ENCODE measurements at places on chromosomes 4 and X.

DNA sequence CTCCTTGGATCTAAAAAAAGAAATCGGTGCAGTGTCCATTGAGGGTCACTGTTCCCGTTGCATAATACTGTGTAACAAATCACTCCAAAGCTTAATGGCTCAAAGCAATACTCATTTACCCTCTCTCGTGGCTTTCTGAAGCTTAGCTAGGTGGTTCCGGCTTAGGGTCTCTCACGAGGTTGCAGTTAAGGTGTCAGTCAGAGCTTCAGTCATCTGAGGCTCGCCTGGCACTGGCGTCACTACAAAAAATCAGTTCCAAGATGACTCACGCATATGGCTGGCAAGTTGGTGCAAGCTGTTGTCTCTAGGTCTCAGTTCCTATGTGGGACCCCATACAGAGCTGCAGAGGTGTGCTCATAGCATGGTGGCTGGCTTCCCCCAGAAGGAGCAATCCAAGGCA, 91.0 kb downstream of the BEND2 start:
- DNase-seq, result no peak

DNA sequence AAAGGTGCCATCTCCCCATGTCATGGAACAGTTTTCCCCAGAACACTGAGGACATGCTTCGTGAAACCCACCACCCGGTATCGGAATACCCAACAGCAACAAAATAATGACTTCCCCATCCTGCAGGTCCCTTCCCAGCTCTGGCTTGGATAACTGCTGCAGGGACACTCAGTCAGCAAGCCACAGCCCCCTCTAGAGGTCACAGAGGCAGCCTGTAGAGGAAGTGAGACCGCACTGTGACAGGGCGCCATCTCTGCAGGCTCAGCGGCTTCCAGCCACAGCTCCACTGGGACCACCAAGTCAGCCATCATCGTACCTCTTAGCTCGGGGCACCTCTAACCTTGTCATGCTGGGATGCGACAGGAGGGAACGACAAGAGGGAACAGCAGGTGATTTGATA, 315.9 kb downstream of the LDB2 start:
- no peak for DNase-seq

- no peak for DNase-seq
Observed at GRCh38 chrX:100911731-100912130, 17.0 kb downstream of the XKRX start.

- DNase-seq, result no peak
Observed at GRCh38 chr4:87188048-87188447, 32.4 kb downstream of the KLHL8 start.

DNA sequence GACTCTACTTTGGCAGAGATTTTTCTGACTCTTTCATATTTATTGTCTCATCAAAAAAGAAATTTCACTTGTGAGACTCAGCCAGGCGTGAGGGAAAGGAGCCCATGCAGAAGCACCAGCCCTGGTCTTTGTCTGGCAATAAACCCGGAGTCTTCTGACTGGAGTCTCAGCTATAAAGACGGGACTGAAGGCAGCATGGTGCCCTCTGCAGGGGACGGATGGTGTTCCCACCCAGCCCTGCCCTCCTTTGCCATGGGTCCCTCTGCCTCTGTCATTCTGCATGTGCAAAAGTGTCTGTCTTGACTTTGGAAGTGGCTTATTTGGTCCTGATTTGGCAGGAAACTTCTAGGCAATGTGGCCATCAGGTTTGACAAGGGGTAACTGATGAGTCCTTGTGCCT, 14.2 kb downstream of the ZNF185 start:
- no peak for DNase-seq

GRCh38 chrX:40415675-40416074, 165.1 kb upstream of the ATP6AP2 start:
- DNase-seq, result no peak

DNA sequence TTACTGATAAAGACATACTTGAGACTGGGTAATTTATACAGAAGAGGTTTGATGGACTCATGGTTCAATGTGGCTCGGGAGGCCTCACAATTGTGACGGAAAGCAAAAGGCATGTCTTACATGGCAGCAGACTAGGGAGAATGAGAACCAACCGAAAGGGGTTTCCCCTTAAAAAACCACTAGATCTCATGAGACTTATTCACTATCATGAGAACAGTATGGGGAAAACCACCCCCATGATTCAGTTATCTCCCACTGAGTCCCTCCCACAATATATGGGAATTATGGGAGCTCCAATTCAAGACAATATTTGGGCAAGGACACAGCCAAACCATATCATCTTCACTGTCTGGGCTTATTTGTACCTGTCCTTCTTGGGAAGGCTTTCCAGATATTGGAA, 22.8 kb upstream of the MUC7 start:
- DNase-seq, result no peak

DNA sequence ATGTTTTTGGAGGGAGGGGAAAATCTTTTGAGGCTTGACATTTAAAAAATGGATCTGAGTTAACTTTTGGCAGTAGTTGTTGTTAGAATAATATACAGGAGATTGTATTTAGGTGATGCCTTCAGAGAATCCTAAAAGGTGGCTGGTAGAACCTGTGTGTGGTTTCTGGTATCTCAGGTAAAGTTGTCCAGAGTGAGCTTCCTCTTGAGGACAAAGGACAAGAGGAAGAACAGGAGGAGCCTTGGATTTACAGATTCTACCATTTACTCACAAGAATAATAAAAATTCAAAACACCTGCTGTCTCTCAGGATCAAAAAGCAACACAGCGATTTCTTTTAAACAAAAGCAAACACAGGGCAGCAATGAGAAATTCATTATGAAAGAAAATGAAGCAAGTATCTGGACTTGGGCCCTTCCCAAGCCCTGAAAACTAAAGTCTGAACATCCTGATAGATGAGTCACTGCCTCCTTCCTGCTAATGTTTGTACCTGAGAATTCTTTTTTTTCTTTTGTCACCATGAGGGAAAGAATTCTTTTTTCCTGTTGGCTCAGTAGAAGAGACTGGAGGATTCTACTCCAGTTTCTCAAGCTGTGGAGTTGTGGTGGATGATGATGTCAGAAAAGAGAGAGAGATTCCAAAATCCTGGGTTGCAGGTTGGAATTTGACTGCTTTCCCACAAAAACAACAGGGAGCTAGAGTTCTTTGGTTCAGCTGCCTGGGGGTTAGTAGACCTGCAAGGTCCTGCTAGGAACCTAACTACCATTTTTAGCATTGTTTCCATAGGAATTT, 31.5 kb upstream of the RAPGEF2 start:
- DNase-seq, result no peak

DNA sequence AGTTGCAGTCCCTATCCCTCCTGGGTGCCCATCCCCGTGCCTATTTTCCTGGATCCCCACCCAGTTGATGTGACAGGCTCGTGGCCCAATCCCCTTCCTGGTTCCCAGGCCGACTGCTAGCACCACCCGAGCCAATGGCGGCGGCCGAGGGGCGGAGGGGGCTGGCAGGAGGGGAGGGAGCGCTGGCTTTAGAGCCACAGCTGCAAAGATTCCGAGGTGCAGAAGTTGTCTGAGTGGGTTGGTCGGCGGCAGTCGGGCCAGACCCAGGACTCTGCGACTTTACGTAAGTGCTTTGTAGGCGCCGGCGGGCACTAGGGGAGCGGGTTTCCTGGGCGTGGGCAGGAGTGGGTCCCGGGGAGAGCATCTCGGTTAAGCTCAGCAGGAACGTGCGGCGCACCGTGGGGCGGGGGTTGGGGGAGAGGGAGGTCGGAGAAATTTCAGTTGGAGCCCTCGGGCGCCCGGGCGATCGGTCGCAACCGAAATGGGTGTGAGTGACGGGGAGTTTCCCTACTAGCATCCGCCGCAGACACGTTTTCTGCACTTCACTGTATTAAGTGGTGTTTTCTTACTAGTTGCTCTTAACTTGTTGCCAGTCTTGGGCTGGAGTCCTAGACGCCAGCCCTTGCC, at the start of gene PLS3:
PLS3 (plus strand) TSS at position 197 of the 627 bp plus-strand sequence. CDS start 49,077 bp downstream, outside the sequence.
- no peak for DNase-seq

DNA sequence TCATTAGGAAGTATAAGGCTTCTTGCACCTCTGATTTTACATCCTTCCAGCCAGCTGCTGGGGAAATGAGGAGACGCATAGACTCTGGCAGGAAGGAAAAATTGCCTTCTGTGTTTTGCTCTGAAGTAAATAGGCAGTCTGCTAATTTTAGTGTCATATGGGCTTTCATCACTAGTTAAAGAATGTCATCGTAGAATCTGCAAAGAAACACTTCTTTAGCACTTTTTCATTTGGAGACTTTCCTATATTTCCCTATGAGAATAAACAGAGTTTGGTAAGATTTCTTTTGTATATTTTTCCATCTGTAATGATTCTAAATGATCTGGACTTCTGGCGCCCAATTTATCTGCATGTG, 3.3 kb downstream of the ADGRL3 start:
- no peak for DNase-seq

GRCh38 chrX:48999030-48999429, 3.0 kb downstream of the GRIPAP1 start:
- no peak for DNase-seq

DNA sequence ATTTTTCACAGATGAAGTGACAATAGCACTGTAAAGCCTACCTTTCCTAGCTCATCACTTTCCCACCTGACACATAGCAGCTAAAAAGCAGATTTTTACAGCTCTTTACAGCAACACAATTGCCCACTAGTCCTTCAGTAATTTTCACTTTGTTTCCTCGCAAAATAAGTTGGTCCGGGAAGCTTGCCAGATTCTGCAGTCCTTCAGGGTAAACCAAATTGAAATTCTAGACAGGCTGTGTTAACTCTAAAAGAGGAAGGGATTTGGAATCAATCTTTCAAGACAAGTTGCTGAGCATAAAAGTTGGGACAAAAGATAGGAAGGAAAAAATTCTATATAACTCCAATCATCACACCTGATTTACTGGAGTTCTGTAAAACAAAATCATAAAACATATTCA, 8.7 kb downstream of the C1QTNF7 start:
- no peak for DNase-seq

DNA sequence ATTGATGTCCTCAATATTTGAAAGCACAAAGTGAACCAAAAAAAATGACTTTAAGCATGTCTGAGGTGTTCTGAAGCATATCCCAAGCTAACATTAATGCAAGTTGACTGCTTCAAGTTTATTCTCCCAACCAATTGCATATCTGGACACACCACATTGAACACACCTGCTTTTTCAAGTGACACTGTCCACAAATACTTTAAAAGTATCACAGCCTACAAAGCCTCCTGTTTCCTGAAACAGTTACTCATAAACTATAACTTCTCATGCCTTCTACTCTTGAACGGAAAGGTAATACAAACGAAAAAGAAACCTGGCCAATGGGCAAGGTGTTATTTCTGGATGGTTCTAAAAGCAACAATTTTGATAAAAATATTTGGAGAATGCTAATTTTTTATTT, 1.1 kb downstream of the CDKL2 start:
- no peak for DNase-seq

- DNase-seq, result no peak
Observed at GRCh38 chr4:182916483-182917181, 554 bp downstream of the DCTD start.

DNA sequence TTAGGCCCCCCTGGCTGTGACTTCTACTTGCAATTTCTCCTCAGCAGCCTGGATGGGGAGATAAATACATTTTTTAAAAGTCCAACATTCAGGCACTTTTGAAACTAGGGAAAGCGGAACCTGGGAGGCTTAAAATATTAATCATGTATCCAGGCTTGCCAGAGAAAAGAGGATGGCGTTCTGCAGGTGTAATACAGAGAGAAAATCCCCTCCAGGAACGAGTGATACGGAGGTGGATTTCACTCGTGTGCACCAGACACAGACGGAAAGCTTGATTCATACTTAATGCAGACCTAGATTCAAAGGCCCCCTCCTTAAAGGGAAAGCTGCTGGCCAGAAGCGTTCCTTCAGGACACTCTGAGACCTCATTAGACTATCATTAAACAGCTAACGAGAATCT, 354.0 kb upstream of the BOD1L1 start:
- DNase-seq, result no peak

DNA sequence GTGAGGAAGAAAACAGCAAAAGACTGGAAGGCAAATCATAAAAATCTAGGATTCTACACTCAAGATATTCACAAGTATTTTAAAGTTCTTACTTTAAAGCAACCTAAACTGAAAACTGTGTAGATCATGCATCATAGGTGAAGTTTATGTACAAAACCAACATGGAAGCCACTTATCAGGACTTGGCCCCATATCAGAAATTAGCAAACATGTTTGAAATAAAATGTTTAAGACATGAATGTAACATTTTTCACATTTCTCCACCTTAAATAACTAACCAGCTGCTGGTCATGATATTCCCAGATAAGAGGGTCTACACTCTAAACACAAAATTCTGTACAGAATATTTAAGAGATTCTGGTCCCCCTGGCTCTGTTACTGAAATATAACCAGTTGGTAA, 38.5 kb downstream of the APBB2 start:
- DNase-seq, result no peak

DNA sequence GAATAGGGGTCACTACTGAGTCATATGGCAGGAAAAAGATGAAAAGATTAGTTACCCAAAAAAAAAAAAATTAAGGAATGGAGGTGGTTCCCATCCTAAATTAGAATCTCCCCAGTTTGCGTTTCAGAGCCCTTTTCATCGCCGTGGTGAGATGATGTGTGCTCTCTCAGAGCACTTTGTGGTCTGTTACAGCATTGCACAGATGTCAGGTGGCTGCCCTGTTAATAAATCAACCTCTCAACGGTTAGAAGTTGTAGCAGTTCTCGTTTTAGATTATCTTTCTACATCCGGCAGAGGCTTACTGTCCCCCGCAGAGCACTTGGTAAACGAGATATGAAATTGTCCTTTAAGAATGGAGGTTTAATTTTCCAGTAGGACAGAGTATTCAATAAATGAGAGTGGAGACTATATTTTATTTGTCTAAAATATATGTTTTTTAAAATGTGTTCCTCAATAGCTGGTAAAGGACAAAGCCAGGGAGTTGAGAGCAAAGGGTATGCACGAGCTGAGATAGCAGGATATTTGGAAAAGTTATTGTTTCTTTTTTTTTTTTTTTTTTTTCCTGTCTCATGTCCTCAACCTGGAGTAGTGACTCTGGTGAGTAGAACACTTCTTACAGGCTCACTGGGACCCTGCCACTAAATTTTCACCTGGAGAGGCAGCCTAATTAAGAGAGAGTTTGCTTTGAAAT, 26.9 kb downstream of the AFF1 start:
- no peak for DNase-seq

All from T follicular helper cell (primary cell).